ENCODE measurements at places on chromosomes 2 and 18. TPM values are rescaled to one million over a fixed set of nuclear protein-coding genes. Genes with fewer than 3 reads are reported as not detected.

- DNase-seq: no peak
Measured at GRCh38 chr2:233060980-233061590, 943 bp downstream of the INPP5D start.

- no peak for DNase-seq
Measured at GRCh38 chr2:189095101-189095500, 84.5 kb downstream of the COL5A2 start.

DNA sequence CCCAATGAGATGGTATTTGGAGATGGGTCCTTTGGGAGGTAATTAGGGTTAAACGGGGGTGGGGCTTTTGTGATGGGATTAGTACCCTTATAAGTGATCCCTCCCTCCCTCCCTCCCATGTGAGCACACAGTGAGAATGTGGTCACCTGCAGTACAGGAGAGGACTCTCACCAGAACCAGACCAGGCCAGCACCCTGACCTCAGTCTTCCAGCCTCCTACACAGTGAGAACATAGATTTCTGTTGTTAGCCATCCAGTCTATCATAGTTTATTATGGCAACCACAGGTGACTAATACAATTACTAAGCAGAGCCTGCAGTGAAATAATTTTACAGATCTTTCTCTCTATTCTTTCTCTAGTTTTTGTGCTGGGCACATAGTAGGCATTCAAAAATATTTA lies 137.7 kb upstream of the PKDCC start:
- DNase-seq: no peak

DNA sequence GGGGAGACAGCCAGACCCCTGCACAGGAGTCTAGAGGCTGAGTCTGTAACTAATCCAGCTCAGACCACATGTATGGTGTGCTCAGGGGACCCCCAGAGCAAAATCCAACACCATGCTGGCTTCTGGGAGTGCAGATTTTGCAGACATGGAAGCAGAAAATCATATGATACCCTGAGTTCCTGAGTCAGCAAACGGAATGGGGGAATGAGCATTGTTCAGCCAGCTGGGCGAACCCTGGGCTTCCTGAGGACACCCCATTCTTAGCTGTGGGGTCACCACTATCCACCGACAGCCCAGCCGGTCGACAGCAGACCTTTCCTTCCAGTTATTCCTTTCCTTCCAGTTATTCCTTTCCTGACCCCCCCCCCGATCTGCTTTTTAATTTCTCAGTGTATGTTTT lies 322.9 kb downstream of the GBX2 start:
- no peak for DNase-seq

- DNase-seq: no peak
Measured at GRCh38 chr18:61334951-61335683, 1.9 kb downstream of the CDH20 start.

- DNase-seq: no peak
Measured at GRCh38 chr2:36371928-36372391, 16.4 kb downstream of the CRIM1 start.

DNA sequence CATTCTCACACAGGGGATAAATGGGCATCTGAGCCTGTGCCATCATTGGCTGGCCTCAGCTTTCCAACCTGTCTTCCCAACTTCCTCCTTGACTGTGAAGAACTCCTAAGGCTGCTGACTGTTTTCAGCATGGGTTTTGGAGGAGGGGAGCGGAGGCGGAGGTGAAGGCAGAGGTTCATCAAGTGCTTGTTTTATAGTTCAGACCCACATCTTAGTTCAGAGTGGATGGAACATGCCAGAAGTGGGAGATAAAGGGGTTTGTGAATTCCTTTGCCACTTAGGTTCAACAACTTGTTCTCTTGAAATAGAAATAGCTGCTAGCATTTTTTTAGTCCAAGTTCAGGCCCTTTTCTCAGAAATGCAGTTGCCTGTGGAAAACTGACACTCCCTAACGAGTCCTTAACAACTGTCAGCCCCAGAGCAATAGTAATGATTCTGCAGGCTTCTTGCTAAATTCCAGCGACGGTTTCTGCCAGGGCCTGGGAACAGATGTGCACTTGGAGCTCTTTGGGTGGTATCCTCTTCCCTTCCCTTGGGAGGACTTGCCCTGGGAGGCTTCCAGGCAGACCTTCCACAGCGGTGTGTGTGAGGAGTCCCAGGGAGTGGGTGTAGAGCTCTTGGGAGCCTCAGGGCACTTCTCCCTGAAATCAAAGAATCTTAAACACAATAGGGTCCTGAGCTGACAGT lies 30.1 kb upstream of the ITGA6 start:
- peak; percentile 16 for DNase-seq

DNA sequence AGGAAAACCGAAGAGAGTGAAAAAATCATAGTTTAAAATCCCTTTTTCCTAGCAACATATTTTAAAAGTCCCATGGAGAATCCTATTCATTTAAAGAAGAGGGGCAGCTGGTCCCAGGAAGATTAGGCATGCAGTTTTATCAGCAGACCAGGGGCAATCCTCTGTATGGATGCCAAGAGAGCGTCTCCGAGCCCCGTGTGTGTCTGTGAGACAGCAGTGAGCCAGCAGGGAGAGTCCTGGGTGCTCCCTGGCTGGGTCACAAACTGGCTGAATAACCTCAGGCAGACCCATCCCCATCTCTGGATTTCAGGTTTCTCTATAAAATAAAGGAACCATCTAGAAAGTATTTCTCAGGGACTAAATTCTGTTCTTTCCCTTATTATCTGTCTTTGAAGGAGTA lies 128.2 kb upstream of the RIOK3 start:
- DNase-seq: no peak

Gene DTNA
- 146 TPM for total RNA-seq

Gene HDHD2
- total RNA-seq: 34.3 TPM

Gene MDH1B
- total RNA-seq: 1.1 TPM
